Activated CD8-positive, alpha-beta memory T cell treated with anti-CD3 and anti-CD28 coated beads, Interleukin-2, amount 50 U/mL, for 4 hours (primary cell): ENCODE measurements at places on chromosomes 3 and 15.

GRCh38 chr3:115418583-115418982 is 204.7 kb upstream of the GAP43 start:
- DNase-seq, result no peak

DNA sequence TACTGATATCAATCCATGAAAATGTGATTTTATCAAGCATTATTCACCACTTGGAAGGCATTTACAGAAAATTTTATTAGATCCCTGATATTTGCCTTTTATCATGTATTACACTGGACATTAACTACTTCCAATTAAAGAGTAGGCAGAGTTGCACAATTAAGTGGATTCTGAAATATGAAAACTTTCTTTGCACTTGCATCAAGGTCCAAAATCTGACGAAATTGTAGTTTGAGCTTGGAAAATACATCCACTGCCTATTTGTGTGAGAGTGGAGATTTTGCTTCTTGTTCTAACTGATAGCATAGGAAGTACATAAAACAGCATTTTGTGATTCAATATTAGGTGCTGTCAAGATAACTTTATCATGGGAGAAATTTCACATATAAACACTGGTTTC is 49.6 kb upstream of the SLC12A8 start:
- no peak for DNase-seq

- DNase-seq, result no peak
Observed at GRCh38 chr3:117059067-117059955, 349.7 kb downstream of the TUSC7 start.

- DNase-seq, result no peak
Observed at GRCh38 chr3:53811143-53811927, 34.9 kb downstream of the CHDH start.

GRCh38 chr3:132966374-132966773 is 71.8 kb upstream of the TMEM108 start:
- no peak for DNase-seq

DNA sequence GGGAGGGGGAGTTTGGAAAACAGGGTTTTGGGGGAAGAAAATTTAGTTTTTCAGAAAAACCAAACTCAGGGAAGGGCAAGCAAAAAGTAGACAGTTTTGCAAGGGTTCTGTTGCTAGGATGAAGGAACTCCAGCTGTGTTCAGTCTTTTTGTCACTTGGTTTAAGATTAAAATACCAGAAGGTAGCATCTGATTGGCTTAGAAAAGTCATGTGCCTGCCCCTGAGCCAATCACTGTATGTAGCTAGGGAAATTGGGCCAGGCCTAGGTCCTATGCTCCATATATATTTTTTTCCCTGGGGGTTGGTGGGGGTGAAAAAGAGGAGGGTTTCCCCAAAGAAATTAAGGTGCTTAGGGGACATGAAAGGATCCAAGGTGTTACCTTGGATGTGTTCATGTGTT is 24.3 kb downstream of the CLDN11 start:
- no peak for DNase-seq

- DNase-seq, result no peak
Observed at GRCh38 chr15:34239151-34239808, 14.5 kb downstream of the EMC4 start.

GRCh38 chr3:9079676-9080075 is 116.4 kb upstream of the RAD18 start:
- DNase-seq, result no peak

- no peak for DNase-seq
Observed at GRCh38 chr3:72628065-72628464, 220.2 kb downstream of the SHQ1 start.

- DNase-seq, result no peak
Observed at GRCh38 chr15:72971766-72972165, 80.5 kb upstream of the NEO1 start.

DNA sequence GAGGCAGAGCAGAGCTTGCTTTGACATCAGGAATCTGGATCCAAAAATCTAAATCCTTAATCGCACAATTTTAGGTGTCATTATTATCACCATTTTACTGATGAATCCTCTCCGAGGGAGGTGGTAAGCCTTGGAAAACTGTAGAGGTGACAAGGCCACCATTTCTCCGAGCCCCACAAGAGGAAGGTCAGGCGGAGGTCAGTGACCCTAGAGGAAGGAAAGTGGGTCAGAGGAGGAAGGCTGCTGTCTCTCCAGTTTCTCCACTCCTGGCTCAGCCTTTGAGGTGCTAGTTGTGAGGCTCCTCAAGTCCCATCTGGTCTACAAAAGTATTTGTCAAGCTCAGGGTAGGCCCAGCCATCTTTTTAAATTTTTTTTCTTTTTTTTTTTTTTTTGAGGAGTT is 3.2 kb downstream of the DVL3 start:
- no peak for DNase-seq

- DNase-seq, result no peak
Observed at GRCh38 chr3:29083676-29084075, 197.2 kb upstream of the RBMS3 start.

DNA sequence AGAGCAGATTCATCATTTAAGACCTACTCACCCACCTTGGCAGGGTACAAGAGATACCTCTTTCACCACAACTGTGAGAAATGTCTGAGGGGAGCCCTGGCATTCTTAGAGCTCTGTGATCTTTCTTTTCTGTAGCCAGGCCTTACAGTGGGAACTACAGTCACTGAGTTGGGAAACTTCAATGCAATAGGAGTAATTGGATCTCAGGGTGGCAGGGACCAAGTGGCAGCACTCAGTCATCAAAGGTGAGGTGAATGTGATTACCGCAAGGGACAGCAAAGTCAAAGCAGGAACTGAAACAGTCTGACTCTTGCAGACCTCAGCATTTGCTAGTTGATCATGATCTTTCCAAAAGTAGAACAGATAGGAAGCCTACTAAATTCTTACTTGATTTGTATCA is 7.2 kb upstream of the MCF2L2 start:
- DNase-seq, result no peak

- no peak for DNase-seq
Observed at GRCh38 chr3:5694266-5694665, 506.8 kb downstream of the EDEM1 start.

GRCh38 chr3:58041826-58042324 is 33.7 kb downstream of the FLNB start:
- DNase-seq, result no peak

DNA sequence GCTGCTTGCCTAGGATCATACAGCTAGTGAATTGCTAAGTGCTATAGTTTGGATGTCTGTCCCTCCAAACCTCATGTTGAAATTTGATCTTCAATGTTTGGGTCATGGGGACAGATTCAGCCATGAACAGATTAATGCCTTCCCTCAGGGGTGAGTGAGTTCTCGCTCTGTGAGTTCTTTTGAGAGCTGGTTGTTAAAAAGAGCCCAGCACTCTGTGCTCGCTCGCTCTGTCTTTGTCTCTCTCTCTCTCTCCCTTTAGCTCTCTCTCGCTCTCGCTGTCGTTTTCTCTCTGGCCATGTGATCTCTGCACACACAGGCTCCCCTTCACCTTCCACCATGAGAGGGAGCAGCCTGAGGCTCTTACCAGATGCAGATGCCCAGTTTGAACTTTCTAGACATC is 14.9 kb downstream of the TRH start:
- DNase-seq, result no peak

DNA sequence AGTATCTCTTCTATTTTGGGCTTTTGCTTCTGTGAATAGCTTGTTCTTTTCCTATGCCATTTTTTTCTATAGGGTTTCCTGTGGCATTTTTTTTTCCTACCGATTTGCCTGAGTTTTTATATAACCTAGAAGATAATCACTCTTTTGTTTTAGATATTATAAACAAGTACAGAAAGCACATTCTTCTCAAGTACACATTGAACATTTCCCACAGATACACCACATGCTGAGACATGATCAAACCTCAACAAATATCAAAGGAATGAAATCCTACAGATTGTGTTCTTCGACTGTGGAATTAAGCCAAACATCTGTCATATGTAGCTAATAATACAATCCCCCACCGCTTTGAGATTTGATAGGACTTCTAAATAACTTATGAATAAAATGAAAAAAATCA is 9.1 kb upstream of the FEM1B start:
- DNase-seq, result no peak

DNA sequence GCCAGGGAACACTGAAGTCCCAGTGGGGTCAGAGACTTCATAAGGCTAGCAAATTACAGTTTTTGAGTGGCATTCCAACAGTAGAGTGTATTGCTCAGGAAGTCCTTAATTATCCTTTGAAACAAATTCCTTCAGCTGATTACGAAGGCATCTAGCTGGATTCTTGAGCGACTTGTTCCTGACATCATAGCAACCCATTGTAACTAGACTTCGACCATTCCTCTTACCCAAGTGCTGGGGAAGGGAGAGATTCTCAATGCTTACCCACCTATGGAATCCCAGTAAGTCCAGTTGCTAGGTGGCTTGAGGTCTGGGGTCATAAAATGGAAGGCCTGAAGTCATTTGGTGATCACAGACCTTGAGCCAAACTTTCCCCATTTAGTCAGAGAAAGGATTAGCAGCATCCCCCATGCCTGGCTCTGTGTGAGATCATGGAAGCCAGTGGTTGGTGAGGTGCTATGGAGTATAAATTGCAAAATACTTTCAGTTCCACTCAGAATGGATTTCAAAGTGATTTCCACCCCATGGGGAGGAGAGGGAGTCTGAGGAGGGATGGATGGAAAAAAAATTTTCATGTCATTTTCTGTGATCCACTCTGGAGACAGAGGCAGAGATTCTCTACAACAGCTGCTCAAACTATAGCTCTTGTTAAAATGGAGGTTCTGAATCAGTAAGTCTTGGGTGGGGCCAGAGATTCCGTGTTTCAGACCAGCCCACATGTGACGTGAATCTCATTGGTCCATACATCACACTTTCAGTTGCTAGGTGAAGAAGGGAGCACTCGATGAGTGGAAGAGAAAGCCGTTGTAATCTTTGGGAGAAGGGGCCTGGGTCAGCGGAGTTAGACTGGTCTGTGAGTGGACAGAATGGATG is 45.7 kb downstream of the CD86 start:
- DNase-seq, result no peak

DNA sequence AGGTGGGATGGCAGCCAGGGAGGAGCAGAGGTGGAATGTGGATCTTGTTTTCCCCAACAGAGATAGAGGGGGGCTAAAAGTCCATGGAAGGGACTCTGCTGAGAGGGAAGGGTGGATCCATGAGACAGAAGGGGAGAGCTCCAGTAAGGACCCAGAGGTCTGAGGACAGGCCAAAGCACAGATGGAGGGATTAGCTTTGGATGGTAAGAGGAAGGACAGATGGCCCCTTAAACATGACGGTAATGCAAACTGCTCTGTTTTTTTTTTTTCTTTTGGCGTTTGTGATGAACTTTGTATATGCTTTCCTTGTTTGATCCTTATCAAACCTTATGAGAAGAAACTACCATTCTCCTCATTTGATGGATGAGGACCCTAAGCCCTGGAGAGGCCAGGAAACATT is 96.2 kb downstream of the IGF1R start:
- no peak for DNase-seq

GRCh38 chr3:59052803-59053411 is 3.1 kb upstream of the CFAP20DC start:
- DNase-seq, result no peak

GRCh38 chr3:51361746-51362145 is 23.3 kb upstream of the MANF start:
- no peak for DNase-seq

DNA sequence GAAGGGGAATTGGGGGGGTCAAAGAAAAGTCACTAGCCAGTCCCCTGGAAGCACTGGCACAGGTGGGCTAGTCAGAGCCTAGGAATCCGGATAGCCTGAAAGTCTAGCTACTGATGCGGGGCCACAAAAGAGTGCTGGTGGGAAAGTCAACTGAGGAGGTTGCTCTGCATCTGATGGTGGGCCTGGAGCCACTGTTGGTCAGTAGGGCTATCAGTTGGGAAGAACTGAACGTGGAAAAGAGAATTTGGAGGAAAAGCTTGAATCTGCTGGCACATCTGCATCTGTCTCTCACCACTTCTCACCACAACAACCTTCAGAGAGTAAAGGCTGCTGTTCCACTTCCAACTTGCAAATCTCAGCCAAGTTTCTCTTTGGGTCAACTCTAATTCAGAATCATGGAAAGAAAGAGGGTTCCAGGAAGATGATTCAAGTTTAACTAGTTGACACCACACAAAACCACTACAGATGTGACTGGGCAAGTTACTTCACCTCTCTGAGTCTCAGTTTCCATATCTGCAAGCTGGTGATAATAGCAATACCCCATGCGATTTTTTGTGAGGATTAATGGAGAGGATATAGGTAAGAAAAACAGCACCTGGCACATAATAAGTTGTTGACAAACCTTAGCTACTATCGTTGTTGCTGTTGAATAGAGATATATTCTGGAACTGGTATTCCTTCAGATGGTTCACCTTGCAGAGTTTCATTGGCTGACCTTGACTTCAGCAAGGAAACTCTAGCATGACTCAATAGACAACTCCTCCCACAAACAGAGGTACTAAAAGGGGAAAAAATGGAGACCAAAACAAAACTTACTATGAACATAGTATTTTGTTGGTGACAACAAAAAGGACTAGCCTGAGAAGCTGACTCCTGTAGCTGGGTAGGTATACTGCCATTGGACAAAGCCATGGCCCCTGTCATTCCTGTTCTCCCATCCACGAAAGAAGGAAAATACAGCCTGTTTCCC is 280.2 kb upstream of the STT3B start:
- DNase-seq, result no peak

DNA sequence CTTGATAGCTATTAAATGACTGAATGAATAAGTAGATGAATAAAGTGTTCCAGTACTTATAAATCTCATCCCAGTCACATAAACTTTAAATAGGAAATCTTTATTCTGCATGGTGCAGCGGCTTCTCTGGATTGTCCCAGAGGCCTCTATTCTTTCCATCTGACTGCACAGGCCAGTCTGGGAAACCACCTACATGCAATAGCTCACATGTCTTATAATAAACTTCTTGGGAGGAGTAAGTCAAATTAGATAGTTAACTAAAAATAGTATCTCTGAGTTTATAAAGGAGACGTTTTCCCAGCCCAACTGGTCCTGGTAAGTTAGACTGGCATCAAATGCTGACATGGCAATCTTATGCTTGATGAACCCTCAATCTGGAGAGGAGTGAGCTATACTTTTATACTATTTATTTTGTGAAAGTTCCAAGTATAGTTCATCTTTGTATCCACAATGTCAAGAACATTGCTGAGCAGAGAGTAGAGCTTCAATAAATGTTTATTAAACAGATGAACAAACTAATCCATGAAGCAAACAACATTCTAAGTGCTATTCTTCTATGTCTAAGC is 417.6 kb downstream of the TIGIT start:
- DNase-seq, result no peak

DNA sequence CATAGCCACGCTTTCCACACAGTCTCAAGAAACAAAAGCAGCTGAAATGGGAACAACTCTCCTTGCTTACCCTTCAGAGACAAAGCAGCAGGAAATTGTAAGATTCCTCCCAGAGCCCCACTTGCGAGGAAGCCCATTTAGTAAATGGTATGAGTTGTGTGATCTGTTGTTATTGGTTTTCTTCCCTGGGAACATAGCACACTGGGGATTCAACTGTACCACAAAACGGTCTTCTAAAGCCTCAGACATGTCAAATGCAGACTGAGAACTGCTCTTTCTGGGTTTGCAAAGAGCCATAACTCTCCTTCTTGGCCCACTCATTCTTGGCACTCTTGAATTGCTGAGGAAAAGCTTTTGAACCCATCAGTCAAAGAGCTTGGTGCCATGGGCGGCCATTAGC is 101.0 kb upstream of the COL8A1 start:
- DNase-seq, result no peak

GRCh38 chr3:182268711-182269110 is 524.6 kb upstream of the ATP11B start:
- no peak for DNase-seq

- DNase-seq, result no peak
Observed at GRCh38 chr15:90020021-90020735, 19.1 kb downstream of the ZNF710 start.

- DNase-seq, result no peak
Observed at GRCh38 chr3:68017069-68017468, 362.7 kb upstream of the SUCLG2 start.

- DNase-seq, result no peak
Observed at GRCh38 chr15:48550822-48551525, 94.5 kb downstream of the FBN1 start.
